NCI-H187 (cell line): ENCODE measurements at places on chromosomes 11 and 22.

DNA sequence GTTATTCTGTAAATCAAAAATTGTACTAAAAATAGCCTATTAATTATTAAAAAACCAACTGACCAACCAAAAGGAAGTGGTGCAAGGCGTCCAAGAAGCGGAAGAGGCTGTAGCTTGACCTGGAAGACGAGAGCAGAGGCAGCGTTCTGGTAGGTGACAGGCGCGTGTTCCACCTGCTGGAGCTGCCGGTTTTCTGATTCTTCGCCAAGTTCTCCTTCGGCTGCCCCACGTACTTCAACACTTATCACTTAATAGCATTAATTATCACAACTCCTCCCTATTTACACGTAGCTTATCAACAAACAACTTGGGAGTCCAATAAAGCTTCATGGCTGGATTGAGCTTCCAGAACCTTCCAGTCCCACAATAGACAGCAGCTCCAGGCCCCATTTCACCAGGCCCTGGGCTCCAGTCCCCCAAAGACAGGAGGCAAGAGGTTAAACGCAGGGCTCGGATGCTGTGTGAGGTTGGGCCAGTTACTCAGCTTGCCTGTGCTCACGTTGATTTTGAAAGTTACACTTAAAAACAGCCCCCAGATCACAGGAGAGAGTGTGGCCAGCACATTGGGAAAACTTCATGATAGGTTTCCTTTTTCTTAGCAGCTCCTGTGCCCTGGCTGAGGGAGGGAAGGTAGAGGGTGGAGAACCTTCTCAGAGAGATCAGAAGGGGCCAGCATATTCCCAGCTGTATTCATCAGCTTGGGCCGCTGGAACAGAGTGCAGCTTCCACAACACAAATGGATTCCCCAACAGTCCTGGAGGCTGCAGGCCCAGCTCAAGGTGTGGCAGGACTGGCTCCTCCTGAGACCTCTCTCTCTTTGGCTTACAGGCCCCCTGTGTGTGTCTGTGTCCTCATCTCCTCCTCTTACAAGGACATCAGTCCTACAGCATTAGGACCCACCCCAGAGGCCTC, 54.2 kb upstream of the FGF3 start:
- DNase-seq, result no peak

DNA sequence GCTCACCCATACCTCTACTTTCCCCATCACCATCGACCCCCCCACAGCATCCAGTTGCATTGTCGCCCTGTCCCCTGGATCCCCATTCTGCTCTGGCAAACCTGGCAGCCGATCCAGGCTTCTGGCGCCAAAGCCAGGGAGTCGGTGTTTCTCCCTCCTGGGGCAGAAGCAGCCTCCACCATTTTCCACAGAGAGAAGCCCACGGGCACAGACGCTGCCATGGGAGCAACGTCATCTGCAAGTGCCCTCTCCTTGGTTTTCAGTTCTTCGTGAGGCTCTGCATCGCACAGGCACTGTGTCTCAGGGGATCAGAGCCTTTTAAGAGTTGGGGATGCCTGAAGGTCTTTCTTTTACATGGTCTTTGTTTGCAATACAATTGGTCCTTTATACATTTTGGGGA, 2.3 kb downstream of the YPEL4 start:
- DNase-seq, result no peak

- no peak for DNase-seq
Observed at GRCh38 chr11:114049050-114049449, 10.5 kb upstream of the ZBTB16 start.

DNA sequence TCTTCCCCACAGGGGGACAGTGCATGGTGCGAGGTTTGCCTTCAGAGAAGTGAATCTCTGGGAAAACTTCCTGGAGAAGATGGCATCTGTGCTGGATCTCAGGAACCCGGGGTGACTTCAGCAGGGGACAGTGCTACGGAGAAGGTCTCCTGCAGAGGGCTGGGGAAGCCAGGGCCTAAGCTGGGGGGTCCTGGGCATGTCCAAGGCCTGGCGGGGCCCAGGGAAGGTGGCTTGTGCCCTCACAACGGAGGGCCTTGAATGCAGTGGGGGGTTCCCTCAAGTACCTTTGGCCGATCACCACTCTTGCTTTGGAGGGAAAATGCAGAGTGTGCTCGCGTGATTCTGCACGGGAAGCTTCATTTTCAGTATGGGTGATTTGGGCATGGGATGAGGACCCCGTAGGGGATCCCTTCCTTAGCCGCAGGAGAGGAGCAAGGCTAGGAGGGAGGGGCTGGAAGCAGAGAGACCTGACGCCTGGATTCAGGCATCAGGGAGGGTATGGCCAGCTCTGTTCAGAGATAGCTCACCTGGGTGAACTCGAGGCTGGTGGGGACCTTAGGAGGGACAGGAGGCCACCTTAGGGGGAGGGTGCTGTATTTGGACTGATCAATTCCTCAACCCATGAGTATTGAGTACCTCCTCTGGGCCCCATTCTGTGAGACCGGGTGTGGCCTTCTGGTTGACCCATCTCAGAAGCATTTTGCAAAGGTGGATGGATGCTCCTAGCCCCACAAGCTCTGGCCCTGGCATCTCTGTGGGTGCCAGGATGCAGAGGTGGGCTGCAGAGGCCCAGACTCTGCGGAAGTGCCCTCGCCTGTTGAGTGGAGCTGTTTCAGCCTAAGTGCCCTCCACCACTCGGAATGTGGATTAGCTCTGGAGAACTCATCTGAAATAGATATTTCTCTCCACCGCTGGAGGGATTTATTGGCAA, 529.4 kb downstream of the TBC1D22A start:
- DNase-seq, result no peak

GRCh38 chr11:133678191-133678590, 145.9 kb upstream of the OPCML start:
- DNase-seq, result no peak
